Stimulated activated CD4-positive, alpha-beta T cell treated with anti-CD3 and anti-CD28 coated beads, TNF-alpha, amount 100 ng/mL, for 1 hour (primary cell): ENCODE measurements at places on chromosomes 6 and 20.

GRCh38 chr6:149342525-149342924, 25.0 kb downstream of the TAB2 start:
- no peak for DNase-seq

- no peak for DNase-seq
Observed at GRCh38 chr6:158046201-158047126, 64.8 kb downstream of the SYNJ2 start.

DNA sequence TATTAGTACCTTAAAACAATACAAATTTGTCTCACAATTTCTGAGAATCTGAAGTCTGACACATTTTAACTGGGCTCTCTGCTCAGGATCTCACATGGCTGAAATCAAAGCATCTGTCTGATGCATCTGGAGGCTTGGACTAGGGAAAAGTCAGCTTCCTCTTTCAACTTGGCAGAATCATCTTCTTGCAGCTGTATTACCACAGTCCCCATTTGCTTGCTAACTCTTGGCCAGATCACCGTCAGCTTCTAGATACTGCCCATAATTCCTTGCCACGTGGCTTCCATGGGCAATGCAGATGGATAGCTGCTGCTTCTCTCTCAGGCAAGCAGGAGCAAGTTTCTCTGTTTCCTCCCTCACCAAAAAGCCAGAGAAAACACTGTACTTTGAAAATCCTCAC, 1106.4 kb upstream of the CITED2 start:
- no peak for DNase-seq

- DNase-seq: no peak
Observed at GRCh38 chr6:34178357-34179105, 32.6 kb upstream of the GRM4 start.

DNA sequence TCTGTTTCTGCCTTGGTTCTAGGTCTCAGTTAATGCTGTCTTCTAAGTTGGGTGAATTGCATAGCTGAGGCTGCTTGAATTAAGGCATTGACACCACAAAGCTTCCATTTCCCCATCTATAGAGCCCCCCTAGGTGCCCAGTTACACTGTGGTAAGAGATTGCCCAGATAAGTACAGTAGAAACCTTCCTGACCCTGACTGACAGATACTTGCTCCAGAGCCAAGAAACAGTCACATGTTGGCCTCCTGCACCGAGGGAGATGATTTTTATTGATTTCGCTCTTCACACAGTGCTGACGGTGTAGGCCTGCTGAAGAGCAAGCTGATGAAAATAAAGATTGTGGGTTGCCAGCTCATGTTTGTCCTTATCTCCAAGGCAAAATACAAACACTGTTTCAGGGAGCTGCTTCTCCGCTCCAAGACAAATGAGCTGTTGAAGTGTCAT, 67.9 kb downstream of the TRMT11 start:
- DNase-seq: no peak
